Activated gamma-delta T cell treated with anti-CD3 and anti-CD28 coated beads, Interleukin-2, amount 50 U/mL, for 16 hours (primary cell): ENCODE measurements at places on chromosomes 3 and 15.

- no peak for DNase-seq
Measured at GRCh38 chr15:40926659-40927494, 2.3 kb upstream of the DLL4 start.

DNA sequence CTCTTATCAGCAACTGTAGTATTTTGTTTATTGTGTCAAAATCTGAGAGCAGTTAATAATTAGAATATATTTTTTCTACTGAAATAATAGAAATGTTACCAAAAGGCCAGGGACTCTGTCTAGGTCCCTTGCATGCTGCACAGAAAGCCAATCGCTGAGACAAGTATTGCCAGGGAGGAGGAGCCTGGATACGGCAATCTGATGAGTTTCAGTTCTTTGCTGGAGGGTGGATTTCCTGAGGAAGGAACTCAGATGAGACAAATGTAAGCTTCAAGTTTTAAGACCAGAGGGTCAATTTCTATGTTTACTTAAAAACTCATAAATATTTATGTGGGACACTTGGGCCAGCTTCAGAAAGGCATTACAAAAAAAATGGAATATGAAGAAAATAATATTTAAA is 252.2 kb downstream of the GABRG3 start:
- no peak for DNase-seq

- no peak for DNase-seq
Measured at GRCh38 chr3:109648027-109648426, 310.7 kb upstream of the DPPA4 start.

GRCh38 chr15:73786538-73786937 is 33.4 kb upstream of the INSYN1 start:
- DNase-seq = no peak

GRCh38 chr3:97421565-97421964 is 343.0 kb upstream of the ARL6 start:
- DNase-seq = no peak

GRCh38 chr3:142498397-142499180 is 50.8 kb upstream of the XRN1 start:
- no peak for DNase-seq

GRCh38 chr3:148748283-148748682 is 50.6 kb downstream of the AGTR1 start:
- no peak for DNase-seq

GRCh38 chr3:105598042-105598796 is 231.5 kb downstream of the ALCAM start:
- no peak for DNase-seq
